ENCODE measurements at places on chromosomes 6 and 20.
A peak's percentile ranks its signal among the peaks of the same experiment; 100 is the strongest.

- peak; percentile 47 for DNase-seq
Measured at GRCh38 chr20:47606983-47607613, 105.4 kb downstream of the NCOA3 start.

GRCh38 chr6:33272275-33273128 lies 627 bp downstream of the RPS18 start:
- DNase-seq = peak; percentile 8

- DNase-seq = no peak
Measured at GRCh38 chr20:10953437-10953836, 279.6 kb upstream of the JAG1 start.

- DNase-seq = no peak
Measured at GRCh38 chr6:152298848-152299735, 338.1 kb downstream of the SYNE1 start.

DNA sequence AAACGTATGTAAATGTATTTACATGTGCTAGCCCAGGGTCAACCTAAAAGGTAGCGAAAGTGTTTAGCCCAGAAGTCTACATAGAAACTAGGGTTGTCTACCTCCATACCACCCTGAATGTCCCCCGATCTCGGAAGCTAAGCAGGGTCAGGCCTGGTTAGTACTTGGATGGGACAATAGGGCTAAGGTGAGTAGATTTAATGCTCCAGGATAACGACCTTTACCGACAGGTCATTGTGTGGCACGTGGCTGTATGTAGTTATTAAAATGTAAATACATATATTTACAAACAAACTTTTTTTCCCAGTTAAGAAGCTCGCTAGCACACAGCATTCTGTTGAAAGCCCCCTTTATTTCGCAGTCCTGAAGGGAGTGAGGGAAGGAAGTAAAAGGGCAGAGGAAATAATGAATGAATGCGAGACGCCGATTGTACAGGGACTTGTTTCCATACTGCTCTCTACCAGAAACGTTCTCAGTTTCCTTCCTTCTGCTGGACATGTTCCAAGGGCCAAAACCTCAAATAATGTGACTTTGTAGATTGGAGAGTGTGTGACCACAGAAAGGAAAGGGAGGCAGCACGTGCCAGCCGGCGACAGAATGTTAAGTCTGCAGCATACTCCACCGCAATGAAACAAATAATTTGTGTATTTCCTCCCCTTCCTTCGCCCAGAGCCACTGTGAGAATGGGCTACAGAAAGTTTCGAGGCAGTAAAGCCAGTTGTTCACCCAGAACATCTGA lies 612 bp downstream of the ADAT2 start:
- DNase-seq = peak; percentile 16

DNA sequence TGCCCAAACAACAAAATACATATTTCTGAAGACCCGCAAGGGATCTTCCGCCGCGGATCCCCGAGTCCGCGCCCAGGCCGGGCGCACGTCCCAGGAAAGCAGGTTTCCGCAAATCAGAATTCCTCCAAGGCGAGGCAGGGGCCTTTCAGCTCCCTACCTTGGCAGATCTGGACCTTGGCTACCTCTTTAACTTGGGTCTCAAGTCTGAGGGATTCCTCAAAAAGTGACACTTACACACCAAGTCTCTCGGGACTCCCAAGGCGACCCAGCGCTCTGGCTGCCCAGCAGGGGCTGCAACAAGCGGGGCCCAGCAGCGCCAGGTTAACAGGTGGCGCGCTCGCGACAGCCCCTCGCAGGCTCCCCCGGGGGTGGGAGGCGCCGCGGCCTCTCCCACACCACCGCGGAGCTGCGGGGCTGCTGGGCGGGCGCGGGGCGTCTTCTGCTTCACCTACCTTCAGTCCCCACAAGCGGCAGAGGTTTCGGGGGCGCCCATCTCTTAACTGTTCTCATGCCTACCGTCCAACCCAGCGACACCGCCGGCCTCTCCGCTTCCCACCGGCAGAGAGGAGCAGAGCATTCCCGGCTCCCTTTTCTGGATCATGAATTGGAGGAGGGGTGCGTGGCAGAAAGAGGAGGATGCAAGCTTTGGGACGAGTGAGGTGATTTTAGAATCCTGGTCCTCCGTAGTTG lies 414 bp downstream of the SIM1 start:
- no peak for DNase-seq

DNA sequence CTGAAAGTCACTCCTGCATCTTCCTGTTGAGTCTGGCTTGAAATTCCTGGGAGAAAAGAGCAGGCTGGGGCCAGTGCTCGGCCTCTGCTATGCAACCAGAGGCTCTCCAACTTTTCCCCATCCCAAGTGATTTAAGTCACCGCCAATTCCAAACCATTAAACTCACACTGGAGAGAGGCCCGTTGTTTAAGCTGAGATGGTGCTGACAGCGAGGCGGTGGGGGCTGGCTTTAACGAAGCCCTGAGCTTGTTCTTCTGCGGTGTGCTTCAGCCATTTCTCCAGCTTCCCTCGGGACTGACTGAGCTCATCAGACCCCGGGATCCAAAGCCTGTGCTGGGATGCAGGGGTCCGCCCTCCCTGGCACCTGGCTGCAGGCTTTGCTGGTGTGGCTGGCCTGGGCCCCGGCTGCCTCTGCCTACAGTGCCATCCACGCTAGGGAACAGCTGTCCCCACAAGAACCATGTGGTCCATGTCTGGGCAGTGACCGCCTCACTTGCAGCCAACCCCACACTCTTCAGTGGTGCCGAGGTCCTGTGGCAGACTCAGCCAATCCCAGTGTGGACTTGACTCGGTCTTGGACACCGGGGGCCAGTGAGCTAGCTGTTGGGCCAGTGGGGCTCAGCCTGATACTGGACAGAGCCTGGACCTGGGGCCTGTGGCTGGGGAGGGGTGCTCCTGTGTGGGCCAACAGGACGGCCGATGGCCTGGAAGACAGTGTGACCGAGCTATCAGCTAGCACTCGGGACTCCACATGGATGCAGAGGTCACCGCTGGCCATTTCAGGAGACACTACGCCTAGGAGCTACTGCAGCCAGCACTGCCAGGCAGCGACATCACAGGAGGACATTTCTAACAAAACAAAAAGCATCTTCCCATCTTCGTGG lies 21.2 kb downstream of the RAMACL start:
- DNase-seq = no peak

DNA sequence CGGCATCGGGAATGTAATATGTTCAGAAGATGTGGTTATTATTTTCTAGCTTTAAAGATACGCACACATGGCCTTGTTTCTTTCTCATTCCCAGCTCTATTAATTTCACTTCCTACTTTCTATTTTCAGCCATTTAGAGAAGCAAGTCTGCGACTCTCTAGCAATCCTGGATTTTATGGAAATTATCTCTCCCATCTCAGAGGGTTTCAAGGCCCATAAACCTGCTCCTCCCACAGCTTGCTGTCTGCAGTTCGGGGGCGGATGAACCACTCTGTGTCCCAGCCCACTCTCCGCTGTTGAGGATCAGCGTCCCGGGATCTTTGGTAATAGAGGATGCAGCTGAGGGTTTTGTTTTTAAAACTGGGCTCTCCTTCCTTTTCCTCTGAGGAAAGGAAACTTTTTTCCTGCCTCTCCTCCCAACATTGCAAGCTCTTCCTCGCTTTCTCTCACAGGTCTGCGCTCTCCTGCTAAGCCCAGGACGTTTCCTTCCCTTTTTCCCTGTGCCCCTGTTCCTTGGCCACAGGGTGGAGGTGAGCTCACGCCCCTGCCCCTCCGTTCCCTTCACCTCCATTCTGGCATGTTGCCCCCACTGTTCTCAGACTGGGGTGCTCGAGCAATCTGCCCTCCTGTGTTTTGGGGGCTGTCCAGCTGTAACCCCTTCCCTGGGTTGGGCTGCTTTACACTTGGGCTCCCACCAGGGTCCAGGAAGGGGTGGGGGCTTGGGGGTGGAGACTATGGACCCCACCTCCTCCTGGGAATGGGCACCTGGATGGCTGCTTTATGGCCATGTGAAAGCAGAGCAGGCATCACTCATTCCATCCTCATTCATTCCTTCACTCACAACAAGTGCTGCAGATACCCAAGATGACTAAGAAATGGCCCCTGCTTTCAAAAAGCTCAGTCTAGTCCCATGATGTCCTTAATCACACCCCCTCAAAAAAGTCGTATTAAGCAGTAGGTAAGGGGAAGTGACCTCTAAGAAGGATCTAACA lies 54.9 kb downstream of the ZBTB9 start:
- DNase-seq = peak; percentile 3

GRCh38 chr20:49132995-49133478 lies 55.1 kb downstream of the STAU1 start:
- DNase-seq = peak; percentile 81

DNA sequence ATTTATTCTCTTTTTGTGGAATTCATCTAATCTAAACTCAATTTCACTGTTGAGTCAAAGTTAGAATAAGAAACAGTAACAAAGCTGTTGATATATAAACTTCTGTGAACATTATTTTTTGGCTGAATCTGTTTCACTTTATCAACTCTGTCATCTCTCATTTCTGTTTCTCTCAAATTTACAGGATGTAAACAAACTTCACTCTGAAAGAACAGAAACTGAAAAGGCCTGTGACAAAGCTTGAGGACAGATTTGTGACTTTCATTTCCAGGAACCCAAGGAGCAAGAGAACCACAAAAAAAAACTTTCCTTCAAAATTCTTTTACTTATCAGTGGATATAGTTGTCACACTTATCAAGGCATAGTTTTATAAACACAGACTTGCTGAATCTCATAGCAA lies 447.9 kb upstream of the OPRM1 start:
- no peak for DNase-seq

DNA sequence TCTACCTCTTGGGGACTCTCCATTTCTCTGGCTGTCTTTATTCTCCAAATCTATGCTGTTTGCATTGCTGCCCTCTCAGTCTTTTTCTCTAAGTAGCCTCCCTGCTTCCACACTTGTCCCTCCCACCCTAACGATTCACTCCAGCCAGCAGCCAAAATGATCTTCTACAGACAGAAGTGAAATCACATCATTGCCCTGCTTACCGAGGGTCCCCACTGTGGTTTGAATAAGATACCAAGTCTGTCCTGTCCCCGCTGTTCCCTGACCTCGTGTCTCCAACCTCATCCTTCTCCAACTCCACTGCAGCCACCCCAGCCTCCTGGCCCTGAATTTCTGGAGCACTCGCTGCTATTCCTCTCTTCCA lies 11.5 kb upstream of the OCSTAMP start:
- DNase-seq = no peak

- DNase-seq = no peak
Measured at GRCh38 chr6:116390581-116390980, 19.8 kb downstream of the DSE start.

GRCh38 chr6:17493286-17493685 lies 99.9 kb downstream of the CAP2 start:
- peak; percentile 59 for DNase-seq

GRCh38 chr6:133456944-133457343 lies 215.8 kb downstream of the EYA4 start:
- no peak for DNase-seq

DNA sequence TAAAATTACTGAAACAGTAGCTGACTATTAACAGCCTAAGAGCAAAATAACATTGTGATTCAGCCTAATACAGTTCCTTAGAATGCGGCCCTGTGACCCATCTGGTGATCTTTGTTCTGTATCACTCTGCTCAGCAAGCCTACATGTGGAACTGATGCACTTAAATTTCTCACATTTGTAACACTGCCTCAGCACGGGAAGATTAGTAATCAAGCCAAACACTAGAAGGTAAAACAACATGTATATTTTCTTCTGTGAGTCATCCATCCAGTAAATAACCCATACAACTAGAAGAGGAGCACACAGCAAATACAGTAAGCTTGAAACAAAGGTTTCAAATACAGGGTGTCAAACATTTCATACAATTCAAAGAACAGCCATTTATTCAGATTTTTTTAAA lies 189.7 kb upstream of the NOX3 start:
- DNase-seq = no peak

- peak; percentile 6 for DNase-seq
Measured at GRCh38 chr20:35663516-35664465, 909 bp downstream of the CPNE1 start.

DNA sequence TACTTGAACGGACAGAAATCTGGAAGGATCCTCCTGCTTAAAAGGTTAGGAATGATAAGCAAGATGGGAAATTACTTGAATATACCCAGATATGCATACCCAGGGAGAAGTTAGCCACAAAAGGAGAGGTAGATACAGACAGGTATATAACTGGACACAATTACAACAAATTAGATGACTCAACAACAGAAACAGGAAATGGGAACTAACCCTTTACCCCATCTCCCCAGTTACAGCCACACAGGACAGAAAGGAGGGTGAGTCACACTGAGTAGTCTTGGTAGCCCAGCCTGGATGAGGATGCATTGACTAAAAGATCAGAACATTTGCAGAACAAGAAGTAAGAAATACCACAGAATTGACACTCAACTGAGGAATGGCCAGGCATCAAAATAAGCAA lies 61.2 kb downstream of the C6orf52 start:
- DNase-seq = peak; percentile 31

DNA sequence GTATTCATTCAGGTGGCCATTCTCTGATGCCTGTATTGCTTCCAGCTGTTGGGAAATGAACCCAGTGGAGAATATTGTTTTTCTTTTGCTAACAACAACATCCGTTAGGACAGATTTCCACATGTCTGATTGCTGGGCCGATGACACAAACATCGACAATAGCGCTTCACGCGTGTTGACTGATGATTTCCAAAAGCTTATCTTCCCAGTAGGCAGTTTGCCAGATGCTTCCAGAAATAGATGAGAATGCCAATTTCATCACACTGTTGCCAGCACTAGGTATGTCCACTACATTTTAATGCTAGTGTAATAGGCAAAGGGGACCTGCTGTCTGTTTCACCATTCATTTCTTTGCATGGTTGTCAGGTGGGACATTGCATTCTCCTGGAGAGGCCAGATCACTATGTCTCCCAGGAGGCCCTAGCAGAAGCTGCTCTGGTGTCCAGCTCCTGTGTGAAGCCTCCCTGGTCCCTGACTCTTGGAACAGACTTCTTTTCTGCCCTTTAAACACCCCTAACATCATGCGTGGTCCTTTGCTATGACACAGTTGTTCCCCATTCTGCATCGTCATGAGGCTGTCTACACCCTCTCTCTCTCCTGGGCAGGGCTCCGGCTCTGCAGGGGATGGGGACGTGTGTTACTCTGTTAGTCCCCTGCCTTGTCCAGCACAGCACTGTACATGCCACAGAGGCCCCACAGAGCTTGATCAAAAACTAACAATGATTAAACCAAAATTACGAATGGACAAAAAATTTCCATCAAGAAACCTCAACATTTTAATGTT lies 181.6 kb downstream of the CDH26 start:
- DNase-seq = no peak

DNA sequence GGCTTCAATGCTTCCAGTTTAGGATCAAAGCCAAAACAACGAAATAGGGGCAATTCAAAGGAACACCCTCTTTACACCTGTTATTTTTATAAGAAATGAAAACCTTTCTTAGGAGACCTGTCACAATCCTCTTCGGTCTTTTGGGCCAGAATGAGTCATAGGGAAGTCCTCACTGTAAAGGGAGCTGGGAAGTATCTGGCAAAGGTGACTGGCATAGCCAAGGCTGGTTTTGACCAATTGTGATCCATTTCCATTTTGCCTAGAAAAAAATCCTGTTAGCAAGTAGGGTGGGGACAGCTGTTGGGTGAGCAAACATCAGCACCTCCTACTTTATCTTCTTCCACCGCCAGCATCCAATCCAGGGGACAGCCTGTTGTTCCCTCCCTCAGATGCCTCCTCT lies 343.2 kb upstream of the SULF2 start:
- peak; percentile 49 for DNase-seq

Data from AG10803 (cell line).